Esophagus squamous epithelium (tissue), 5 donors: ENCODE measurements at places on chromosomes 1 and 21.
A peak's percentile ranks its signal among the peaks of the same experiment; 100 is the strongest.

DNA sequence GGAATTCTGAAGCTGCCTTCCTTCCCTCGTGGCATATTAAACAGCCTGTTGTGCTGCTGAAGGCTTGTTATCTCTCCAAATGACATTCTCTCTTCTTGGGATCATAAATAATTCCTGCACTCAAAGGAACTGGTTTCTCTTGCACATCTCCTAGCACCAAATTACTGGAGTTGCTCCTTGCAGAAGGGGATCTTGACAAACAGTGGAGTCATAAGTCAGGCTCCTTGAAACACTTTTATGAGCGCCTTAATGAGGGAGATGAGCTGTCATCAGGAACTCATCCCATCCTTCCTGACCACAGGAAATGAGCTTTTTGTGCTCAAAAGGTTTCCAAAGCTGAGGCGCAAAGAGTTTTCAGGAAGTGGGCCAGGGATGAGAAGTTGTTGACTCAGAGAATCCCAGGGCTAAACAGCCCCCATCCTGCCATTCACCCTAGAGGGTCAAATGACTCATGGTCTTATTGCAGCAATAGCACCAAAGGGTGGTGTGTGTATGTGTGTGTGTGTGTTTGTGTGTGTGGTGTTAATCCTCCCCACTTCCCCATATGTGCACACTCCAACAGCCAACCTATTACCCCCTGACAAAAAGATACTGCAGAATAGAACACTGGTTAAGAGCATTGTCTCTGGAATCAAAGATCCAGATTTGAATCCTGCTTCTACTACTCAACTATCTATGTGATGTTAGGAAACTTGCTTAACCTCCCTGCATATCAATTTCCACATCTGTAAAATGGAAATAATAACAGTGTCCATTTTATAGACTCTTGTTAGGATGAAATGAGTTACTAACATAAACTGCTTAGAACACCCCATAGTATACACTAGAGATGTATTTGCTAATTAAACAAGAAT lies 2.8 kb upstream of the PHC2 start:
- no peaks in the 10 kb centered on the region for H3K36me3 ChIP-seq
- H3K27me3 ChIP-seq, result no peaks in the 10 kb centered on the region
- peaks cover 49% of the 10 kb centered on the region for H3K4me1 ChIP-seq
- H3K27ac ChIP-seq, result peak overlapping the region; percentile 67
- H3K4me3 ChIP-seq, result no peak overlapping the region

- no peaks in the 10 kb centered on the region for H3K27me3 ChIP-seq
- peaks cover 5% of the 10 kb centered on the region for H3K4me1 ChIP-seq
- H3K36me3 ChIP-seq, result no peaks in the 10 kb centered on the region
- H3K4me3 ChIP-seq, result no peak overlapping the region
Measured at GRCh38 chr21:17435565-17436543, 77.0 kb upstream of the CXADR start.

- H3K36me3 ChIP-seq, result no peaks in the 10 kb centered on the region
- H3K27me3 ChIP-seq, result no peaks in the 10 kb centered on the region
- no peak overlapping the region for H3K4me3 ChIP-seq
Measured at GRCh38 chr1:77540501-77541161, 141.8 kb downstream of the ZZZ3 start.

- H3K4me3 ChIP-seq, result no peak overlapping the region
- H3K4me1 ChIP-seq, result no peaks in the 10 kb centered on the region
- H3K36me3 ChIP-seq, result no peaks in the 10 kb centered on the region
- DNase-seq, result no peak
- no peaks in the 10 kb centered on the region for H3K27me3 ChIP-seq
Measured at GRCh38 chr21:29658177-29658933, 281.4 kb downstream of the GRIK1 start.

- no peaks in the 10 kb centered on the region for H3K27me3 ChIP-seq
- H3K27ac ChIP-seq, result no peak overlapping the region
- no peak for DNase-seq
- no peaks in the 10 kb centered on the region for H3K4me1 ChIP-seq
- H3K4me3 ChIP-seq, result peak overlapping the region; percentile 18
- no peaks in the 10 kb centered on the region for H3K36me3 ChIP-seq
Measured at GRCh38 chr1:247906504-247907047, 11.2 kb downstream of the OR2W3 start.

DNA sequence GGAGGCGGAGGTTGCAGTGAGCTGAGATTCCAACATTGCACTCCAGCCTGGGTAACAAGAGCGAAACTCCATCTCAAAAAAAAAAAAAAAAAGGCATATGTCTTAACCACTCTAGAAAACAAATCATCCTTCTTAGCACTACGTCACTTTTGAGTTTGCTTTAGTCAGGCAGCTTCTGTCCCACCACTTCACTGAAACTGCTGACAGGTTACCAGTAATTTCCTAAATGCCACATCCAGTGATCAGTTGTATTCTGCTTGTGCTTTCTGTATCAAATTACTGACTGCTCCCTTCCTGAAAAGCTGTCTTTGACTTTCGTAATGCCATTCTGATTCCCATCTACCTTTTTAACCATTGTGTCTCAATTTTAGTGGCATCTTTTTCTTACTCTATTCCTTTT lies 21.7 kb downstream of the RCOR3 start:
- H3K36me3 ChIP-seq, result peaks cover 14% of the 10 kb centered on the region
- no peak for DNase-seq
- H3K4me3 ChIP-seq, result no peak overlapping the region
- no peaks in the 10 kb centered on the region for H3K4me1 ChIP-seq
- H3K27ac ChIP-seq, result no peak overlapping the region
- no peaks in the 10 kb centered on the region for H3K27me3 ChIP-seq

DNA sequence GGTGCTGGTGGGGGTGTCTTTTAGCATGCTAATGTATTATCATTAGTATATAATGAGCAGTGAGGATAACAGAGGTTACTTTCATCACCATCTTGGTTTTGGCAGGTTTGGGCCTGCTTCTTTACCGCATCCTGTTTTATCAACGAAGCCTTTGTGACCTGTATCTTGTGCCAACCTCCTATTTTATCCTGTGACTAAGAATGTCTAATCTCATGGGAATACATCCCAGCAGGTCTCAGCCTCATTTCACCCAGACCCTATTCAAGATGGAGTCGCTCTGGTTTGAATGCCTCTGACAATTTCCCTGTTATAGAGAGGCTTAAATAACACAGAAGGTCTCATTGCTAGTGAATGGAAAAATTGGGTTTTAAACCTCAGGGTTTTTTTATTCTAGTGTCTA lies 300.8 kb upstream of the PROX1 start:
- no peak for DNase-seq
- H3K4me3 ChIP-seq, result no peak overlapping the region
- H3K27me3 ChIP-seq, result no peaks in the 10 kb centered on the region
